ENCODE measurements at places on chromosomes 2 and 18. TPM values are rescaled to one million over a fixed set of nuclear protein-coding genes. Genes with fewer than 3 reads are reported as not detected.

GRCh38 chr2:31654241-31654640 is 73.5 kb upstream of the SRD5A2 start:
- no peak for DNase-seq

- DNase-seq: no peak
Measured at GRCh38 chr2:48272199-48272598, 257.8 kb upstream of the STON1 start.

DNA sequence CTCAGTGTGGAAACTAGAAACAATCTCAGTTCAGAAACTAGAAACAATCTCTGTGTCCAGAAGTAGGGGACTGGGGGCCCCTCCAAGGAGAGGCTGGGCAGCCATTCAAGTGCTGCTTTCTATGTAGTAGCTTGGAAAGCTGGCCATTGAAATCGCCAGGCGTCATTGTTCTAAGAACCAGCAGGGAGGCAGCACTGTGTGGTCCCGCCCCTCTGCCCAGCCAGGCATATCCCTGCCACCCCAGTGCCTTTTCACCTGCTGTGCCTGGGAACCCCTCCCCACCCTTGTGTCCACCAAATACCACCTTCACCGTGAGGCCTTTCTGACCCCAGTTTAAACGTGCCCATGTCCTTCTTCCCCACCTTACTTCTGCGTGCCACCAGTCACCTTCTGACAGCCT is 221.6 kb downstream of the GBX2 start:
- DNase-seq: no peak

DNA sequence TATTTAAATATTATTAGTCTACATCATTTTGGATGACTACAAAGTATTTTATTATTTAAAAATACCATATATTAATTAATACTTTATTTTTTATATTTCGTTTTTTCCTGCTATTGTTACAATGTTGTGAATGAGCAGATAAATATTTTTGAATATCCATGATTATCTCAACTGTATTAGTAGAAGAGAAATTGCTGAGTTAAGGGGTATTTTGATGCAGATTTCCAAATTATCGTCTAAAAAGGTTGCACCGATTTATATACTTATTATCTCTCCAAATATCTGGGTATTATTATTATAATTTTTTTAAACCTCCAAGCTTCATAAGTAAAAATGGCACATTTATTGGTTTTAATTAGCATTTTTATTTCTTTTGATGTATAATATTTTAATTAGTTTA is 8.9 kb upstream of the IL1RL1 start:
- DNase-seq: no peak

DNA sequence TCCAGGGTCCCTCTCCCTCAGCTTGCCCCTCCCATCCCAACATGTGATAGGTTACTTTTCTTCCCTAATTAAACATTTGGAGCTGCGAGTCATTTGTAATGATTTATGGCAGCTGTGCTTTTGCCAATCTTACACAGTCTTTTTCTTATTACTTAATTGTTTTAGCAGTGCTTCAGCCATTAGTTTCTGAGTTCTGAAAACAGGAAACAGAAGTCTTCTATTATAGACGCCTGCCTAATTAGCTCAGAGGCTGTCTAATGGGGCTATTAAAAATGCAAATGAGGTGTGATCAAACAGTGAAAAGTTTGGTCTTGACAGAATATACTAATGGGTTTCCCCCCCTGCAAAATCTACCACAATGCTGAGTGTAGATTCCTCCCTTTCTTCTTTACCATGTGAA is 388.3 kb upstream of the CELF4 start:
- DNase-seq: no peak

- DNase-seq: no peak
Measured at GRCh38 chr18:35753306-35753910, 171.9 kb downstream of the GALNT1 start.

DNA sequence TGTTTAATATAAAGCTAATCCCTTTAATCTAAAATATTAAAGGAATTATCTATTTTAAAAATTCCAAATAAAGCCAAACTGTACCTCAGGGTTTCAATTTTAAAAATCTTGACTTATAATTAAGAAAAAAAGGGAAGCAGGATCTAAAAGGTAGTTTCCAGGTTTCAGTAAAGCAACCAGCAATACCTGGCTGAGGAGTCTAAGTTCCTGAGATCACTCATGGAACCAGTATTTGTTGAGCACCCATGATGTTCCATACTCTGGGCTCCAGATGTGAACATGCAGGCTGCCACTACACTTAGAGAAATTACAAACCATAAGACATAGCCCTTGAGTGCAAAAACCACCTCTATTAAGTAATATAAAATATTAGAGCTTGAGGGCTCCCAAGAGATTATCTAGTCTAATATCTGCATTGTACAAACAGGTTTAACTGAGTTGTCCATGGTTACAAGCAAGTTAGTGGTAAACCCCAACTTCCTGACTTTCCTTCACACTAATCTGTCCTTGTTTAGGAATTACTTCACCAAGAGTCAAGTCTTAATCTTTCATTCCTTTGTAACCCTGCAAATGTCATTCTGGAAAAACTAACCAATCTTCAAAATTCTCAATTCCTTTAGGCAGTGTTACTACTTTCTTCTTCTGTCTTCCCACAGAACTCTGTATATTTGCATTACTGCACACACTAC is 49.2 kb downstream of the CLASP1 start:
- no peak for DNase-seq

APOB gene
- total RNA-seq: 9.8 TPM

FEV gene
- total RNA-seq: not detected

Measured in right cardiac atrium (tissue), 5 donors.